Endothelial cell of coronary artery (primary cell): ENCODE measurements at places on chromosomes 7 and 10. TPM values are rescaled to one million over a fixed set of nuclear protein-coding genes. Genes with fewer than 3 reads are reported as not detected.

Gene PRPS1L1
- not detected in 2 replicates for total RNA-seq

Gene SHTN1
- total RNA-seq: 3.4 and 4.5 TPM in 2 replicates

Gene GALNT17
- not detected in 2 replicates for total RNA-seq

Gene EBLN1
- not detected in 2 replicates for total RNA-seq

Gene EPO
- total RNA-seq: not detected in 2 replicates

Gene OPALIN
- not detected in 2 replicates for total RNA-seq

Gene CADPS2
- 51.4 and 53.7 TPM in 2 replicates for total RNA-seq

Gene DYNC1I1
- 0.28 and 0.54 TPM in 2 replicates for total RNA-seq

Gene ITIH2
- total RNA-seq: under 0.01 TPM in 1 of 2 replicates, not detected in the other

Gene RTKN2
- total RNA-seq: 0.09 and 0.63 TPM in 2 replicates

Gene ST8SIA6
- total RNA-seq: 0.72 and 2.4 TPM in 2 replicates

Gene CHST15
- total RNA-seq: 22.0 and 33.4 TPM in 2 replicates

Gene TACC2
- 8.1 and 10.5 TPM in 2 replicates for total RNA-seq

Gene NEURL1
- total RNA-seq: under 0.01 and 0.09 TPM in 2 replicates

Gene SLC16A9
- 0.19 and 5.2 TPM in 2 replicates for total RNA-seq

Gene OR2A7
- under 0.01 and 0.09 TPM in 2 replicates for total RNA-seq

Gene AEBP1
- total RNA-seq: 3.3 and 11.5 TPM in 2 replicates

Gene ZC3HAV1L
- total RNA-seq: 8.9 and 19.9 TPM in 2 replicates
